ENCODE measurements at places on chromosomes 16 and 17.

- no peak for DNase-seq
These were observed 1.4 kb downstream of the ERCC4 start for GRCh38 chr16:13921328-13921727.

GRCh38 chr17:50118076-50118827 is 11.7 kb downstream of the SAMD14 start:
- DNase-seq: no peak

DNA sequence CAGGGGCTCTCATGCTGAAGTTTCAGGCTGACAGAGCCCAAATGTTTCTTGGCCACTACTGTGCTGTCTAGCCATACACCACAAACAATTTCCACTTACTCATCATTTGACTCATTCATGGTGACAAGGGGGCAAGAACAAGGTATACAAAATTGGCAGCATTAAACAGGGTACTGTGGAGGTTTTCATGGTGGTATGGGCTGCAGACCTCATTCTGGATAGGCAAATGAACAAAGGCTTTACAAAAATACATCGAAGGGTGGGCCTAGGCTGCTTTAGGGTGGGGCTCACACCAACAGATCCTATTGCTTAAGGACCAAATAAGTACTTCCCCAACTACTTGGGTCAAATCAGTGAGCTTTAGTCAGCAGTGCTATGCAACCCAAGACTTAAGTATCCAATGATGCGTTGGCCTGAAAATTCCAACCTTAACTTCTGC is 53.0 kb downstream of the N4BP1 start:
- DNase-seq: no peak

- DNase-seq: no peak
These were observed 628.1 kb downstream of the WWOX start for GRCh38 chr16:78727536-78727935.

DNA sequence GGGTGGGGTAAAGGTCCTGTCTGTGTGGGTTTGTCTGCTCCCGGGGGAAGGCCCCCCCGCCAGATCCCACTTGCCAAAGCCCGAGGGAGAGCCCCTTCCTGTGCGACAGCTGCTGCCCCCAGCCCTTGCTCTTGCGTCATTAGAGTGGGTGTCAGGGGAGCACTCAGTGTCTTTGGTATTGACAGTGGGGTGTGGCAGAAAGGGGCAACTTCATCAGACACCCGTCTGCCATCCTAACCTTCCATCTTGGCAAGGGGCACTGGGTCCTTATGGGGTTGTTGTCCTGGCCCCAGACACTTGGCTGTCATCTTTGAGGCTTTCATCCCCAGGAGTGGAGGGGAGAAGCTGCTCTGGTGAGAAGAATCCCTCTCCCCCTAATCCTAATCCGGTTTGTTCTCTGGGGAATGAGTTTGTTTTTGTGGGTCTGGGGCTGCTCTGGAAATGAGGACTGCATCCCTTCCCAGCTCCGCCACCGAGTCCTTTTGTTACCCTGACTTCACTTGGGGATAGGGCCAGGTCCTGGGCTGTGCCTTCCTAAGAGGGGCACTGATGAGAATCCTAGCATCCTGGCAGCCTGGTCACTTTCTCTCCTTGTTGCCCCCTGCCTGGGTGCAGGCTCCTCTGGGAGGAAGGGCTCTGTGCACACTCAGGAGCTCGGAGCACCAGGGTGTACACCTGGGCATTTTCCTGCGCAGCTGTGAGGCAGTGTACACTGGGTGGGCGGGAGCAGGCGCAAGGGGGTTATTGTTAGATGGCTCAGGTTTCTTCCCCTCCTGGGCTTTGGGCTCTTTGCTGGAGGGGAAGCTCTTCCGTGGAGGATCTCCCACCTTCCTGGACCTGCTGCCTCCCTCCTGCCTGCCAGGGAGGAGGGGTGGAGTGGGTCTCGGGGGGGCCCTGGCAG is 21.1 kb downstream of the GJD3 start:
- DNase-seq: no peak

All from osteocyte (in vitro differentiated cells).